ENCODE measurements at places on chromosomes 4 and X.

- DNase-seq, result no peak
These were observed 1.7 kb upstream of the ERVMER34-1 start for GRCh38 chr4:52752936-52753335.

DNA sequence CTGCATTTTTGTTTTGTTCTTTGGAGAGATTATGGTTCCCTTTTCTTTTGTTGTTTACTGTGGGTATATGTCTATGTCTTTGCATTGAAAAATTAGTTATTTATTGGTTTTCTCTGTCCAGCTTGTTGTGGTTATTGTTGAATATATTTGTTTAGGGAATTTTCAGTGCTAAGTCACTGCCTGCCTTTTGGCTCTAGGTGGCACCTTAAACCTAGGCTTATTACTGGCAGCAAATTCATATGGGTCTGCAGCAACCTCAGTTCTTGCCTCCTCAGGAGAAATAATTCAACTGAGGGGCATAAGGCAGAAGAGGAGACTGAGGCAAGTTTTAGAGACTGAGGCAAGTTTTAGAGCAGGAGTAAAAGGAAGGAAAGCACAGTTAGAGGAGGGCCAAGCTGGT lies 1157.3 kb upstream of the AGA start:
- no peak for DNase-seq

GRCh38 chrX:70030301-70030767 lies 19.4 kb downstream of the AWAT2 start:
- no peak for DNase-seq

DNA sequence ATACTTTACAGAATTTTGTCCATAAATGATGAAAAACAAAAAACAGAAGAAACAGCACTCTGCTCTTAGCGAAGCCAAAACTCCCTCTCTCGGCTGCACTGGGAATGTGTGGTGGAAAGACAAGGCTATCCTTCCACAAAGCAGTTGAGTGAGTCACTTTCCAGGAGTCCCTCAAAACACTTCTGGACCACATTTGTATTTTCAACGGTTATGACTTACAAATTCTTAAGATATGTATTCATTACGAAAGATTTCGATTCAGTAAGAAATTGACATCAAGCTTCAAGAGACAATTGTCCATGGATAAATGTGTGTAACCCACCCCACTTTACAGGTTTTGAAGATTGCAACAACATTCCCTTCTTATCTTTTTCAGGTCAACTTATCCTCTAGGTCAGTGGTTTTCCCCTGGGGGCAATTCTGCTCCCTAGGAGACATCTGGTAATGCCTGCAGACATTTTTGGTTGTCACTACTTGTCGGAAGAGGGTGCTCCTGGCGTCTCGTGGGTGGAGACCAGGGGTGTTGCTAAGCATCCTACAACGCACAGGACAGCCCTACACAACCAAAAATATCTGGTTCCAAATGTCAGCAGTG lies 66.7 kb upstream of the MTNR1A start:
- DNase-seq, result no peak

DNA sequence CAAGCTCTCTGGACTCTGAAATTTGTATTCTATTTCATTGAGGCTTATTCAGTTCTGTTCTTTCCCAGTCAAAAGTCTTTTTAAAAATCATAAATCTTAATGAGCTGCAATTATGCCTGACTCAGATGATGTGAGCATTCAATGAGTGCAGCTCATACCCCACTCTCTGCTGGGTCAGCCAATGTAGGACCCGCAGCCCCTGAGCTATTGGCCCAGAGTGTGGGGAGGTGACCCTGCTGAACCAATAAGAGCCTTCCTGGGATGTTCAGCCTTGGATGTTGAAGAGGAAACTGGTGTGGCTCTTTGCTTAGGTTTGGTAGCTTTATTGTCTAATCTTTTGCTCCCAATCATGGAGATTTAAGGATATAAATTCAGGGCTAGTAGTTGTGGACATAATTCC lies 12.1 kb upstream of the TCEAL4 start:
- no peak for DNase-seq

DNA sequence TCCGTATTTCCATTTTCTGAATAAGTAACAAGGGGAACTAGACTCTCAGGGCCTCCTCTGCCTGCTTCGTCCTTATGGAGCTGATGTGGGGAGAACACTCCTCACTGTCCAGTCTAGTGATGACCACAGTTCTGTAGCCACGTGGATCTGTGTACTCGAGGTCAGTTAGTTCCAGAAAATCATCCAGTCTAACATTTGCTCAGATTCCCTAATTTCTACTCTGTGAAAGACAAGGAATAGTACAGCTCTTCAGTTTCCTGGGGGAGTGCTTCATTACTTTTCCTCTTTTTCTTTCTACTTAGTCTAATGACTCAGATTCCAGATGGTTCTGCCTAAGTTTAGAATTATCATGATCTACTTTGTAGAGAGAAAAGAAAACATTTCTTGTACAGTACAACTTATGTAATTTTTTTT lies 82.6 kb downstream of the SORBS2 start:
- no peak for DNase-seq

DNA sequence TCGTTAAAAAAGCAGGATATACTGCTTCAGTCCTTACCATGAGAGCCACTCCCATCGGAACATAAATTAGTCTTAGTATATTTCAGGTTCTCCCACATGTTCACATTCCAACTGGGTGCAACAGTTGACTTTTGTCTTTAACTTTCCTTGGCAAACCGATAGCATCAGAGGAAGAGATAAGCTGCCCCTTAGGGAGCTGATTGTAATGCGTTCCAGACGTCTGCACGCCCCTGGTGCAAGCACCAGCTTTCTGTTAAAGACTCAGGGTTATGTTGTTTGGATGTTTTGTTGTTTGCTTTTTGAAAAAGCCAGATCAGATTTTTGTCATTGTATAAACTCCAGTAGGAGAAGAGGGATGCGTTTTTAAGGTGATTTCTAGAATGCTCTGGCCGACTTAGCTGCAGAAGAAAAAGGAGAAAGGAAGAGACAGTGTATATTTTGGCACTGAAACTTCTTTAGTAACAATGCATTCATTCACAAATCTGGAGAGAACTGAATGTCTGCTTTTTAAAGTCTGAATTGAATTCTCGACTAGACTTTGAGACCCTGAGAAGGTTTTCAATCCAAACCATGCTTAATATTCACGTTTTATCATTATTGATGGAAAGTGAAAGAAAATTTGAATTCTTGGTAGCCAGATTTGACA lies 160.9 kb downstream of the CBR4 start:
- DNase-seq, result no peak

GRCh38 chr4:190014771-190015537 lies 12.1 kb downstream of the FRG2 start:
- DNase-seq, result no peak
